Stimulated activated CD4-positive, alpha-beta T cell treated with anti-CD3 and anti-CD28 coated beads, Interleukin-4, amount 100 ng/mL, for 48 hours (primary cell): ENCODE measurements at places on chromosomes 6 and 20.

DNA sequence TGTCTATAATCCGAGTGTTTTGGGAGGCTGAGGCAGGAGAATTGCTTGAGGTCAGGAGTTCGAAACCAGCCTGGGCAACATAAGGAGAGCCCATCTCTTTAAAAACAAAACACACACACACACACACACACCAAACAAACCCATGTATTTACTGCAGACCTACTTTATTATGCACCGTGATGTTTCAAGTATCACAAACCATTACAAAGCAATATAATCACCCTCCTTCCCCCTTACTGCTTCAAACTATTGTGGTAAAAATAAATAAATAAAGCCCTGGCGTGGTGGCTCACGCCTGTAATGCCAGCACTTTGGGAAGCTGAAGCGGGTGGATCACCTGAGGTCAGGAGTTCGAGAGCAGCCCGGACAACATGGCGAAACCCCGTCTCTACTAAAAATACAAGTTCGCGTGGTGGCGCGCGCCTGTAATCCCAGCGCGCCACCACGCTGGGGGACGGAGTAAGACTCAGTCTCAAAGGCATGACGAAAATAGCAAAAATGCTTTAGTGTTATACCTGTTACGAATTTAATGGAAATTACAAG is 1.5 kb downstream of the TBCC start:
- DNase-seq: no peak

- no peak for DNase-seq
These were observed 2.5 kb downstream of the MYLK4 start for GRCh38 chr6:2748183-2748582.

DNA sequence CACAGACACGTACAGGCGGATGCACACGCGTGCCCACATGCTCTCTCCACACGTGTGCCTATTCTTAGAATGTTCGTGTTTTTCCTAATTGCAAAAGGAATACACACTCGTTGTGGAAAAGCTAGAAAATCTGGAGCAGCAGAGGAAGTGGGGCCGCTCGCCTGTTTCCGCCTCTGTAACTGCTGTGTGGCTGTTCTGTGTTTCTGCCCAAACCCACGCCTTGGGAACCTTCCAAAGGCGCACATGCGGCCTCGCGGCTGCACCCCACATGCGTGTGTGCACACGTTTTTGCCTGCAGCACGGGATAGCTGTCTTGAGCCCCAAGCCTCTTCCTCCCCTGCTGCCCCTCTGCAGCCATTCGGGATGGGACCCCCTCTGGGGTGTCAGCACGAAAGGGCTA is 12.2 kb downstream of the SLC17A9 start:
- DNase-seq: no peak

- no peak for DNase-seq
These were observed 6.3 kb upstream of the GABRR2 start for GRCh38 chr6:89321131-89321970.

DNA sequence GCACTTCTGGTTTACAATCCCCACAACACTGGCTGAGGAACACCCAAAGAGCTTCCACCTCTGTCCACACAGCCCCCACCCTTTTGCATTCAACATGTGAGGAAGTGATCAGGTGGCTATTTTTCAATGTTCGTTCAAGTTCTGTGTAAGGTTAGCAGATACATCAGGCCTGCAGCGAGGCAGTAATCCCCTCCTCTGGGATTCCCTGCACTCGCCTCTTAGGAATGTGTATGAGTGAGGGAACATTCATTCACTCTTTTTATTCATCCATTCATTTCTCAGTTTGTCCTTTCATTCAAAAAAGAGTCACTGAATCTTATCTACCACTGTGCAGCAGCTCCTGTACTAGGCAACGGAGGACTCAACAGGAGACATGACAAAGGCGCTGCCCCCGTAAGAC is 236.4 kb upstream of the PRDM1 start:
- DNase-seq: no peak

DNA sequence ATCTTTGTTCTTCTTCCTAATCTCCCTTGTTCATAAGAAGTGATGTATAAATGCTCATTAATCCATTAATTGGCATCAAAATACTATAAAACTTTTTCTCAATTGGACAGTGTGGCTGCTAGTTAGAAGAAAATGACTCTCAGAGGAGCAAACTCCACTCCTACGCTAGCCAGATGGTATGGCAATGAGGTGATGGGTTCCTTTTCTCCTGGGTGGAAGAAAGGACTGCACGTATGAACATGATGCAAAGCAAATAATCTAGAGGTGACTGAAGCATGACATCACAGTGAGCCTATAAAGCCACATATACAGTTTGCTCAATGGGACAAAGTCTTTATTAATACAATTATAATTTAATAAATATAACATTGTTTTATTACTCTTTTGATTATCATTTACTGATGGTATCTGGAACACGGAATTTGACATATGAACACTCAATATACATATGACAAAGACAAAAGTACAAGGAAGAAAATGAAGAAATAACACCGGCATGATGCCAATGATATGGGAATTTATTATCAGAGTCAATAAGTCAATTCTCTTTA is 46.4 kb upstream of the FAM83B start:
- DNase-seq: no peak

- DNase-seq: no peak
These were observed 8.2 kb upstream of the TBX18 start for GRCh38 chr6:84772428-84773132.

- DNase-seq: no peak
These were observed 89.0 kb upstream of the AKIRIN2 start for GRCh38 chr6:87791029-87791428.

DNA sequence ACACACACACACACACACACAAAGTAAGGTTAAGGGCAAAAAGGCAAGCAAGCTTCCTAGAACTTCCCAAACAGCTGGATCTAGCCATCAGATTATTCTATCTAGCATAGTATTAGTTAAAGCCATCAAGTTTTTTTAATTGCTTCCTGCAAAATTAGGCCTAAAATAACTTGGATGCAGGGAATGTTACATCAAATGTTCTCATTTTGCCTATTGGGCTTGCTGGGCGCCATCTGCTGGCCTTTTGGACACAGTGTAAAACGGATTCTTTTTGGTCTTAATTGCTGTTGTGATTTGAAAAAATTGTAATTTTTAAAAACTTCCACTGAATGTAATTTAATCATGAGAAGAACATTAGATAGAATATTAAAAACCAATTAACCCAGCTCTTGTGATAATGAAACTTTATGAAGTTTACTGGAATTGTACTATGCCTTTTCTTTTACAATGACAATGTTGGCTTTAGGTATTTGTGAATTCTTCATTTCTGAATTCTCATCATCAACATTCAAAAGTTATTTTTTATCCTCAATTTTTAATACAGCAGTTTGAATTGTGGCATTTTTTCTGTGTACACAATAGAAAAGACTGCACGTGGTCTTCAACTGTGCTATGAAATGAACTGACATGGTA is 6.8 kb downstream of the MKKS start:
- no peak for DNase-seq

GRCh38 chr6:3041606-3042005 is 26.7 kb upstream of the RIPK1 start:
- no peak for DNase-seq

- no peak for DNase-seq
These were observed 75.5 kb downstream of the ZDHHC14 start for GRCh38 chr6:157456524-157456829.
